Occipital lobe (tissue), 3 donors: ENCODE measurements at places on chromosomes 3 and 15.

- DNase-seq, result no peak
These were observed 17.9 kb downstream of the SLC35A5 start for GRCh38 chr3:112579697-112580096.

DNA sequence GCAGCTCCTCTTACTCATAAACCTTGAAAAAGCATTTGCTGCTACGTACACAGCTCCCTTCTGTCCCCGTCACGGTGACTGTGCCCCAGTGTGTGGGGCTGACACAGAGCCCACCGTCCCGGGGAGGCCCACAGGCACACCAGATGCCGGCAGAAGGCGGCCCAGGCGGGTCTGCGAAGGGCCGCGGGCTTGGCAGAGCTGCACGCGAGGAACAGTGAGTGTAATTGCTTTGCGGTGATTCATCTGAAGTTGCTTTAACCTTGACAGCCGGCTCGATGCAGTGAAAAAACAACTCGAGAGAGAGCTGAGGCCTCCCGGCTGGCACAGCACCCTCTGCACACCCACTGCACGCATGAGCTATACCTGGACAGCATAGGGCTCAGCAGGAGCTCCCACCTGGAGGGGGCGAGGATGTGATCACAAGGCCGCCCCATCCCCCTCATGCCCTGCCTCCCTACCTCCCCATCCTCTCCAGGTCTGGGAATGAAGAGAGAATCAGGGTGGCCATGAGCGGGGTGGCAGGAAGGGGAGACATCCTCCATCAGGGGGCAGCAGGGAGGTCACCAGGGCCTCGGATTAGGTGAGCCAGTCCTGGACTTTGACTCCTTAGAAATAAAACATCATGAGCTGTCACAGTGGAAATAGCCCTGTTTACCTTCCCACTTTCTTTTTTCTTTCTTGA, 172.7 kb downstream of the MEGF11 start:
- no peak for DNase-seq

DNA sequence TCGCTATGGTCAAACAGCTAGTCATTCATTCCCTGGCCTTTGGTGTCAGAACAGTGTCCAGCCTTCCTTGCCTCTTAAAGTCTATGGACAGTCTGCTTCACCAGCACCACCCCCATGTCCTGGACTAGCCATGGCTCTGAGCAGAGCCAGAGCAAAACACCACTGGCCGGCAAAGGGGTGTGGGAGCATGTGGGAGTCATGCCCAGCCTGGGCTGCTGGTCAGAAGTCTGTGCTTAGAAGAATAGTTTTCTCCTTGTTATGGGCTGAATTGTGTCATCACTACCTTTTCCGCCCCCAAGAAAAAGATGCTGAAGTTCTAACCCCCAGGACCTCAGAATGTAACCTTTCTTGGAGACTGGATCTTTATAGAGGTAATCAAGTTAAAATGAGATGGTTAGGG, 132.9 kb upstream of the LPP start:
- DNase-seq, result no peak

DNA sequence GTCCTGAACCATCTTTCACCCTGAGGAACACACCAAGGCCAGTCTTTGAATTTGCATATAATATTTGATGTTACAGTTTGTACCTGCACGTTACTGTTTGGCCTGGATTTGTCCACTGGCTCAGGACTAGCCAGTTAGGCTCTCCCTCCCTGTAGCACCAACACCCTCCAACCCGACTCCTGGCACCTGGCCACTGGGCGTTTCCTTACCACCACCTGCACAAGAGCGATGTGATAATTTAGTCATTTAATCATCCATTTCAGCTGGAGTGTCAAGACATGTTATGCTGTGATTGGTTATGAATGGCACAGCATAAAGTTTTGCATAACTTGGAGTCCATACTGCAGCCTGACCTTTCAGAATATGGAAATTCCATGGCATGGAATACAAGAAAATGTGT, 242.4 kb downstream of the KCNMB2 start:
- no peak for DNase-seq

DNA sequence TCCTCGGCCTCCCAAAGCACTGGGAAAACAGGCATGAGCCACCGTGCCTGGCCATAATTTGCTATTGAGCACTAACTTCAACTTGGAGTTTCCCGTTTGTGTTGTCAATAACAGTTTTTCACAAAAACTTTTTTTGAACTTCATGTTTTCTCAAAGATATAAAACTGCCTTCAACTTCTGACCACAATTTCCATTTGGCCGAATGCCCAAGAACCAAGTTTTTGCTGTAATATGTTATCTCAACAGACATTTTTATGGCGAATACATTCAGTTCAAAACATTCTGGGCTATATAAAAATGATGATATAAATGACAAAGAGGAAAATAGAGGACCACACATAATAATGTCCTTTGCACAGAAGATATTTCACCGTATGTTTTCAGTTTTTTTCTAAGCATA, 56.4 kb downstream of the NEDD4 start:
- DNase-seq, result no peak

GRCh38 chr3:69806735-69807438, 67.6 kb downstream of the MITF start:
- DNase-seq, result no peak

DNA sequence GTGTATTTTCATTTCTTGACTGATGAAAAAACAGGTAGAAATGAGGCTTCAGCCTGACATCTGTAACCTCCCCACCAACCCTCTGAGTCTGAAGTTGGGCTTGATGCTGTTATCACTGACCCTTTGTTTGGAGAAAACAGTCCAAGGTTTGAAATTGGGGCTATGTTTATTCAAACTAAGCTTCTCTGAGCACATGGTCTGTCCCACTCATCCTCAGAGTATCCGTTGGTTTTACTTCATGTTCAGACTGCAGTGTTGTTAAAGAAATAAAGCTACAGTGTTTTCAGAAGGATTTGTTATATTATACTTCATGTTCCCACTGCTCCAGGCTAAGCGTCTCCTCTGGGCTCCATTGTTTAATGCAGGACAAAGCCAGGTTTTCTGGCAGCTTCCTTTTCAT, 6.0 kb downstream of the MAPKBP1 start:
- DNase-seq, result no peak

DNA sequence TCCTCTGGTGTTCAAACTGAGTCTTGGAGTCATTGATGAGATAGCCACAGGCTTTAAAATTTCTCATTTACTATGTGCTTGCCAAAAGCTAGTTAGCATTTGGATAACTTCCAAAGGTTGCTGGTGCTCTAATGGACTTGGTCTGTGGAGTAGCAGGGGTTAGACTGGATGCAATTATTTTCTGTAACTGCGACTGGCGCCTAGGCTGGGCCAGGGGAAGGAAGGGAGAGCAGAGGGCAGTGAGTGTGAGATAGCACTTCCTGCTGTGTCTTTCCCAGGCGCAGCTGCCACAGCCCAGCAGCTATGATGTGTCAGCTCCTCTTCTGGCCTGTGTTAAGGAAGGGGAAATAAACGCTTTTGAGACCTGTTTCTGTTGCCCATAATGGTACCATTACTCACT, 98.6 kb downstream of the MYRIP start:
- DNase-seq, result no peak

DNA sequence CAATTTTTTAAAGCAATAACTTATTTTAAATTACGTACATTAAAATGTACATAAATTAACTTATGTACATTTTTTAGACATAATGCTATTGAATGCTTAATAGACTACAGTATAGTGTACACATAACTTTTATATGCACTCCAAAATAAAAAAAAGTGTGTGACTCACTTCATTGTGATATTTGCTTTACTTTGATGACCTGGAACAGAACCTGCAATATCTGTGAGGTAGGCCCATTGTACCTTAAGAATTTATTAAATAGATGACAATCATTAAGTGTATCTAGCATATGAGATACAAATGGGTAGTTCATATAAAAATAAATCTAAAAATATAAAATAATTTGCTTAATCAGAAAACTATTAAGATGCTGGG, 276.7 kb downstream of the NFKBIZ start:
- DNase-seq, result no peak

GRCh38 chr15:61314427-61314826, 85.3 kb upstream of the RORA start:
- DNase-seq, result no peak

GRCh38 chr15:86876387-86876944, 796.8 kb downstream of the AGBL1 start:
- no peak for DNase-seq

DNA sequence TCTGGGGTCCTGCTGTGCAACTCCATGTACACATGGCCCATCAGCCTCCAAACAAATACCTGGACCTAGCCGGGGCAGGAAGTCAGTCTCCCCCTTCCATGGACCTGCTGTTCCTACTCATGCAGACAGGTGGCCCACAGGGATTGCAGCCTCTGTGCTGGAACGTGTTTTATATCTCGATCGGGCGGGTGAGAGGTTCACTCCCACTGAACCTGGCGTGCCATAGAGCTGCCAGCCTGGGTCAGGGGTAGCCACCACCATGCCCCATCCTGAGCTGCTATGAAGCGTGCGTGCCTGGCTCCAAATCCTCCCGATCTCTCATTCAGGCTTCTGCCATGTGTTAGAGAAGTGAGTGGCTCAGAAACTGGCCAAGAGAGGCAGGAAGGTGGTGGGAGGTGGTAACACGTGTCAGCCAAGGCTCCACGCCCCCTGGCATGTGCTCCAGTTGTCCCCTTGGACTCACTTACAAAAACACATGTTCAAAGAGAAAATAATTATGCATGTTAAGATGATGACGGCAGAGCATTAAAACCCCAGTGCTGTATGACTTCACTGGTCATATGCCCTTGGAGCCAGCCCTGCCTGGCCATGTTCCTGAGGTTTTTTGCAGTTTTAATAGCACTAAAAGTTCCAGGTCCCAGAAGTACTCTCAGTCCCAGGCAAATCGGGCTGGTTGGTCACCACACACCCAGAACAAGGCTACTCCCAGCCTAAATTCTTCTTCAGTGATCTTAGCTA, 30.6 kb downstream of the CTSH start:
- DNase-seq, result no peak

DNA sequence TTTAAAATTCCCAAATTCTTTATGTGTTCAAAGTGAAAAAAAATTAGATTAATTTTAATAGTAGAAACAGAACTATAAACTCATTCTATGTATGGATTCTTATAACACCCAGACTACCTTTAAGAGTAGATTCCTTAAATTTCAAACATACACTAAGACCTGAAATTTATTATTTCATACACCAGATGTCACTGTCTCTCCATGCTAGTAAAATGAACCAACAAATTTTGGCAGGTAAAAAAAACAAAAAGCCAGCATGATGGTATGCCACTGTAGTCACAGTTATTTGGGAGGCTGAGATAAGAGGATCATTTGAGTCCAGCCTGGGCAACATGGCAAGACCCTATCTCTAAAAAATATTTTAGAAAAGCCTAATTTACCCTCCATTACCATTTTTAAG, 461.3 kb upstream of the NAALADL2 start:
- no peak for DNase-seq

DNA sequence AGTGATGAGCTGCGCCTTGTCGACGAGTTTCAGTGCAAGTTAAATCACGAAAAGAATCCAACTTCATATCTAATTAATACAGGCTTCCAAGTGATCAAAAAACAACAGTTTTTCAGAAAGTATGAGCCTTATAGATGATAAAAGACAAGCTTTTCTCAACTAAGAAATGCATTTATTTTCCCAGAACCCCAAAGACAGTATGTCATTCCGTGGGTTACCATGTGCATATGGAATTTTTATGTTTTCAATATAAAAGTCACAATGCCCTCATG, 442.8 kb downstream of the MAGI1 start:
- DNase-seq, result no peak

DNA sequence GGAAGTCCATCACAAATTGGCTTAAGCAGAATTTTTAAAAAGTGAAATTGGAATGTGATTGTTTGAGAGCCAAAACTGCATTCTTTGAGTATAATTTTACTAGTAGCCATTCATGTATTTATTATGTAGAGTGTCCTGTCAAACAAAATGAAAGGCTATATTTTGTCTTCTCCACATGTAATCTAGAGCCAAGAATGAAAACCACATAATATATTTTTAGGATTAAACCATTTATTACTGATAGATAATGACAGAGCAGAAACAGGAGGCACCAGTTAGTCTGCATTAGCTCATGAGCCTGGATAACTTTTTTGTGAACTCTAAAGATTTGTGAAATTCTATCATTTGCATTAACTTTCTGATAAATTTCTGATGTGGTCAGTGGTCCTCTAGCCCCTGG, 130.2 kb downstream of the FILIP1L start:
- DNase-seq, result no peak

DNA sequence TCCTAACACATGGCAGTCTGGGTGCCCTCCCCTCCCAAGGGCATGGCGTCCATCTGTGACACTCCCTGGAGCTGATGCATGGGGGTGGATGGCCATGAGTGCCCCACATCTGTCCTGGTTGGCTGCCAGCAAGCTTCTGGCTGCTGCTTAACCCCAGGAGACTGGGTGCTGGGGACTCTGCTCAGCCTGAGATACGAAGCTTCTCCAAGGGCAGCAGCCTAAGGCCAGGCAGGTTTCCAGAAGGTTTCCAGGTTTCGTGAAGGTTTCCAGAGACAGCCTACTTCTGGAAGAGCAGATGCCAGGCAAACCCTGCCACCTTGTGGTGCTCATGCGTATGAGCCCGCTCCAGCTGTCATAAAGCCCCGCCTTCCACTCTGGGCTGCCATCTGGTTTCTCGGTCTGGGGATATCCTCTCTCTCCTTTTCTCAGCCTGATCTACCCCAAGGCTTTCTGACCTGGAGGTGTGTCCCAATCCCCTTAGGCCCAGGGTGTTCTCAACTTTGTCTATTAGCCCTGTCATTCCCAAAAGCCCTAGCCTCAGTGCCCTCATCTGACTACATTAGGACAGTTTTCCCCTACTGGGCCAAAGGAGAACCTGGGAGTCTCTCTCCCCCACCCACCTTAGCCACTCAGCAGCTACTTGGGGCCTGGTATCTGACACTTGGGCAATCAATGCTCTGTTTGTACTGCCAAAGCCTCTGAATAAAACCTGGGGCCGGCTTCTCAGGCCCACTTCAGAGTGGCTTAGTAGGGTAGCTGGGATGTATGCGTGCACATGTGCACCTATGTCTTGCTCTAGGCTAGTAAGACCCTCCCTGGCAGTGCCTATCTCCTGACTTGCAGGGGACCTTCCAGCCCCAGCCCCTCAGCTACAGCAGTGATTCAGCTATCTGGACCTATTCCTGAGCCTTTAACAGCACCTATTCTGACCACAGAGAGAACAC, 12.0 kb downstream of the MRPL46 start:
- DNase-seq, result peak; percentile 45

GRCh38 chr3:196138482-196139254, 56.8 kb upstream of the TFRC start:
- DNase-seq, result no peak

GRCh38 chr15:49848282-49848724, 227.5 kb downstream of the DTWD1 start:
- no peak for DNase-seq

- DNase-seq, result no peak
These were observed 156.0 kb upstream of the CD96 start for GRCh38 chr3:111385971-111386495.
